Heart left ventricle (tissue), 16 donors: ENCODE measurements at places on chromosomes 13 and 19. TPM values are rescaled to one million over a fixed set of nuclear protein-coding genes. Genes with fewer than 3 reads are reported as not detected.

CCNA1 gene
- 0.15 TPM for polyA plus RNA-seq

ETV2 gene
- 0.46 TPM for polyA plus RNA-seq

CACNG8 gene
- 0.15 TPM for polyA plus RNA-seq

MATK gene
- polyA plus RNA-seq, result 1.00 TPM

LIPE gene
- polyA plus RNA-seq, result 47.1 TPM
